ENCODE measurements at places on chromosomes 2 and 18. TPM values are rescaled to one million over a fixed set of nuclear protein-coding genes. Genes with fewer than 3 reads are reported as not detected.
A peak's percentile ranks its signal among the peaks of the same experiment; 100 is the strongest.

HAAO gene
- 6.0 TPM for total RNA-seq

CCDC141 gene
- total RNA-seq = 0.67 TPM

NEU4 gene
- 0.33 TPM for total RNA-seq

TWSG1 gene
- total RNA-seq = 20.0 TPM

OSBPL6 gene
- total RNA-seq = 3.0 TPM

SRD5A2 gene
- total RNA-seq = 0.64 TPM

ABCG5 gene
- total RNA-seq = not detected

ALLC gene
- total RNA-seq = 0.26 TPM

LAMA3 gene
- 1.7 TPM for total RNA-seq

APLF gene
- 12.9 TPM for total RNA-seq

THSD7B gene
- total RNA-seq = 10.5 TPM

RNF152 gene
- total RNA-seq = 4.1 TPM

BCL11A gene
- 9.6 TPM for total RNA-seq

TPO gene
- 0.41 TPM for total RNA-seq

CXCR1 gene
- total RNA-seq = not detected

- no peaks in the 10 kb centered on the region for H3K36me3 ChIP-seq
- H3K27me3 ChIP-seq = peaks cover under 1% of the 10 kb centered on the region
- no peak overlapping the region for H3K4me3 ChIP-seq
- no peak for DNase-seq
- H3K4me1 ChIP-seq = no peaks in the 10 kb centered on the region
- no peak overlapping the region for H3K27ac ChIP-seq
Observed at GRCh38 chr18:50749945-50750344, 69.9 kb downstream of the MRO start.

DNA sequence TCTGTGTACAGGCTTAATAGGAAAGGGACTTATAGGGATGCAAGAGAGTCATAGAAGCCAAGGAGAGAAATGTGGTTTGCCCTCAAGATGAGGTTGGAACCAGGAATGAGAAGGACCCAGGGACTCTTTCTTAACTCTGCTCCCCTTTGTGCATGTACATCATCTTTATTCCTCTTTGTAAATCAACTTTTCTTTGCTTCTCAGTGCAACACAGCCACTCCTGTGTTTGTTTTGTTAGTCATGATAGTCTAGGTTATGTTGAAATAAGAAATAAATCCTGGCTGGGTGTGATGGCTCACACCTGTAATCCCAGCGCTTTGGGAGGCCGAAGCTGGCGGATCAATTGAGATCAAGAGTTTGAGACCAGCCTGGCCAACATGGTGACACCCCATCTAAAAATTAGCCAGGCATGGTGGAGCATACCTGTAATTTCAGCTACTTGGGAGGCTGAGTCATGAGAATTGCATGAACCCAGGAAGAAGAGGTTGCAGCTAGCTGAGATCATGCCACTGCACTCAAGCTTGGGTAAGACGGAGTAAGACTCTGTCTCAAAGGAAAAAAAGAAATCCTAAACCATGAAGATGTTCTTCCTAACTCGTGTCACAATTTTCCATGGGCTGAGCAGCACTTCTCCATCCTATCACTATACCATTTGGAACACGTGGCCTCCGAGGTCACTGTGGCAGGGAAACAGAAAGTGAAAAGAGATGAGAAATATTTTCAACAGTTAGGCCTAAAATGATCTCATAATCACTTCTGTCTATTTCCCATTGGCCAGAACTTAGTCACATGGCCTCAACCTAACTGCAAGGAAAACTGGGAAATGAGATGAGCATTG, 73.0 kb upstream of the TMEM17 start:
- no peak for DNase-seq
- no peaks in the 10 kb centered on the region for H3K4me1 ChIP-seq
- H3K27me3 ChIP-seq = peaks cover 4% of the 10 kb centered on the region

- no peaks in the 10 kb centered on the region for H3K36me3 ChIP-seq
- DNase-seq = no peak
- H3K27ac ChIP-seq = no peak overlapping the region
- H3K27me3 ChIP-seq = peaks cover 2% of the 10 kb centered on the region
- no peak overlapping the region for H3K4me3 ChIP-seq
- peaks cover 22% of the 10 kb centered on the region for H3K4me1 ChIP-seq
Observed at GRCh38 chr18:11672198-11672597, 16.9 kb upstream of the GNAL start.

- no peaks in the 10 kb centered on the region for H3K27me3 ChIP-seq
- H3K4me1 ChIP-seq = peaks cover 11% of the 10 kb centered on the region
- no peak overlapping the region for H3K27ac ChIP-seq
- no peak overlapping the region for H3K4me3 ChIP-seq
Observed at GRCh38 chr18:9989481-9989880, 75.7 kb downstream of the VAPA start.

DNA sequence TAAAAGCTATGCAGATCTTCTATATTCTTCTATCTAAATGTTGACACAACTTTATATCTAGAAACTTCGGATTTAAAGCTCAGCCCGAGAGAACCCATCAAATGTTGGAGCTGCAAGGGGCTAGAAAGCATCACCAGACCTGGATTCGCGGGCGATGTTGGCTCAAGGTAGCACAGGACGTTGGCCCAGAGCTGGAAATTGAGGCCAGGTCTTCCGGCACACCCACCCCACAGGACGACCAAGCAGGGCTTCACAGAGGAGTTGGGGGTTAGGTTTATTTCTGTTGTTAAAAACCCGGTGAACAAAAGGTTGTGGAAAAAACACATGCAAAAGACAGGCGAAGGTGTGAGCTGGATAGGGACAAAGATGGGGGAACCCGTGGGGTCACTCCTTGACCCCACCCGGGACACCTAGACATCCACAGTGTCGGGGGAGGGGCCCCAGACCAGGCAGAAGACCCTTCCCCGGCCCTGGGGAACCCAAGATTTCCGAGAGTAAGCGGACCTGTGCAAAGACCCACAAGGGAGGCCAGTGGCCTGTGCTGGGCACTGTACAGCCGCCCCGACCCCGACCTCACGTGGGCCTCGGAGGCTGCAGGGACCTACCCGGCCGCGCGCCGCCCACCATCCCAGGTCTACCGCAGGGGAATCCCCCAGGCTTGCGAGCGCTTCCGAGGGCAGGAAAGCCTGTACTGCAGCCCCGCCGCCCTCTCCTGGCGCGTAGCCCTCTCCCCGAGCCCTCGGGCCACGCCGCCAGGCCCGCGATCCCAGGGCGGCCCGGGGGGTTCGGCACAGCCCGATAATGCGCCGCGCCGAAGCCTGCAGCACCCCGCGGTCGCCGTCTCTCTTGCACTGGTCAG, 1.8 kb upstream of the AGBL5 start:
- peak overlapping the region; percentile 97 for H3K4me3 ChIP-seq
- peak; percentile 53 for DNase-seq
- peaks cover 36% of the 10 kb centered on the region for H3K4me1 ChIP-seq
- H3K27ac ChIP-seq = peak overlapping the region; percentile 99
- peaks cover 23% of the 10 kb centered on the region for H3K36me3 ChIP-seq
- H3K27me3 ChIP-seq = peaks cover 30% of the 10 kb centered on the region

DNA sequence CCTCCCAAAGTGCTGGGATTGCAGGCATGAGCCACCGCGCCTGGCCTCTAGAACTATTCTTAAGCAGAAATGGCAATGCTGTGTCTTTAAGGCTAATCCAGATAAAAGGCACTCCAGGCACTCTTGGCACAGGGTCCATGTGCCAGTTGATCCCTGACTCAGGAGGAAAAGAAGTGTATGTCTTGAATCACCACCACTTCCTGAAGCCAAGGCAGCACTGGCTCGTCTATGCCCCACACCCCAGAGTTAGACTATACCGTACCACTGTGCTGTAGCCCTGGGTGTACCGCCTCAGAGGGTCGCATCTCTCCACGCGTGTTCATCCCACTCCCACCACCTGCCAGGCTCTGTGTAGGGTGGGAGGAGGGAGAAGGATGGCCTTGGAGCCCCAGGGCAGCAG, 9.0 kb downstream of the TNFRSF11A start:
- H3K4me3 ChIP-seq = no peak overlapping the region
- H3K27ac ChIP-seq = no peak overlapping the region
- peaks cover 1% of the 10 kb centered on the region for H3K27me3 ChIP-seq
- no peak for DNase-seq
- H3K36me3 ChIP-seq = peaks cover 14% of the 10 kb centered on the region
- H3K4me1 ChIP-seq = peaks cover 66% of the 10 kb centered on the region

GRCh38 chr2:73082523-73083410, 11.3 kb upstream of the SFXN5 start:
- peaks cover 19% of the 10 kb centered on the region for H3K36me3 ChIP-seq
- peaks cover 34% of the 10 kb centered on the region for H3K4me1 ChIP-seq
- H3K27ac ChIP-seq = no peak overlapping the region
- H3K4me3 ChIP-seq = no peak overlapping the region
- H3K27me3 ChIP-seq = peaks cover 8% of the 10 kb centered on the region

DNA sequence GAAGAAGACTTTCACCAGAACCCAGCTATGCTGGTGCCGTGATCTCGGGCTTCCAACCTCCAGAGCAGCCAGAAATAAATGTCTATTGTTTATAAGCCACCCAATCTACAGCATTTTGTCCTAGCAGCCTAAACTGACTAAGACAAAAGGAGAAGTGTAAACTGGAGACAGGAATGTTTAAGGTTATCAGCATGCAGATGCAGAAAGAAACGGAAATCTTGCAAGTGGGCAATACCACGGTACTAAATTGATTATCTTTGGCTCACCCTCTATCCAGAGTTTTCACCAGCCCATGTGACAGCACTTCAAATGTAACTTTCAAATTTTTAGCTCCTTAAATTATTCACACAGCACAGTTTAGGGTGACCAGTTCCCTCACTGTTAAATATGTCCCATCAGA, 5.7 kb upstream of the CAPN14 start:
- no peak overlapping the region for H3K4me3 ChIP-seq
- no peak for DNase-seq
- H3K27ac ChIP-seq = no peak overlapping the region

DNA sequence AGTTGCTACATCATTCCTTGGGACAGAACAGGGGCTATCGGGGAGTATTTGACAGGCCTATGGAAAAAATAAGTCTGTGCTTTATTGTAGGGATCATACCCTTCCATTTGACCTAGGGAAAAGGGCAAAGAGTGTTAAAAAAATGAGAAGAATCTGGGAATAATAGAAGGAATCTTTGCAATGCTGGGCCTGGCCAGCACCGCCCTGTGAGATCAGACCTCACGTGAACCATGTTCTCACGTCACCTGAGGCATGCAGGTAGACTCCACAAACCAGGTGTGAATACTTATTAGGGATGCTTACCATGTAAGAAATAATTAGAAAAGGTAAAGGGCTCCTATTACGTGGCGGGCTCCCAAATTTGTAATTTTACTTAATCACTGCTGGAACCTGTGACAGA, 177.5 kb upstream of the GATA6 start:
- DNase-seq = no peak
- H3K27me3 ChIP-seq = peaks cover 3% of the 10 kb centered on the region
- H3K27ac ChIP-seq = no peak overlapping the region
- H3K4me3 ChIP-seq = no peak overlapping the region
- H3K4me1 ChIP-seq = peaks cover 4% of the 10 kb centered on the region

DNA sequence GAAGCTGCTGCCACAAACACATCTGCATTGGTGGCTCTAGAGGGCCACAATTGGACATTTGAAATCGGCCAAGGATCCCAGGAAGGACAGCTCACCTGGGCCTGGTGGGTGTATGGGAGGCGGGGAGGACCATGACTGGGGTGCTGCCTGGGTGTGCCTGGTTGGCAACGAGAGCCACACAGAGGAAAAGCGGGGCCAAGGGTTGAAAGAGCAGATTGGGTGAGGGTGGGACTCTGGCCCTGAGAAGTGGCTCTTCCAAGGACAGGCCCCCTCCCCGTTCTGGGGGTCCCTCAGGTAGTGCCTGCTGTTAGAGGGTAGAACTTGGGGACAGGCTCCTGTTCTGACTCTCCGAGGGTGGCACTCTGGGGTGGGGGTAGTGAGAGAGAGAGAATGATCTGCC, 102.9 kb downstream of the CLIP4 start:
- H3K27me3 ChIP-seq = peaks cover 6% of the 10 kb centered on the region
- H3K4me1 ChIP-seq = peaks cover 3% of the 10 kb centered on the region
- peaks cover 3% of the 10 kb centered on the region for H3K36me3 ChIP-seq
- no peak for DNase-seq

- no peak for DNase-seq
- no peak overlapping the region for H3K27ac ChIP-seq
- peaks cover 4% of the 10 kb centered on the region for H3K36me3 ChIP-seq
- no peak overlapping the region for H3K4me3 ChIP-seq
- H3K27me3 ChIP-seq = peaks cover 8% of the 10 kb centered on the region
Observed at GRCh38 chr2:37192551-37192950, 3.7 kb upstream of the CEBPZOS start.

DNA sequence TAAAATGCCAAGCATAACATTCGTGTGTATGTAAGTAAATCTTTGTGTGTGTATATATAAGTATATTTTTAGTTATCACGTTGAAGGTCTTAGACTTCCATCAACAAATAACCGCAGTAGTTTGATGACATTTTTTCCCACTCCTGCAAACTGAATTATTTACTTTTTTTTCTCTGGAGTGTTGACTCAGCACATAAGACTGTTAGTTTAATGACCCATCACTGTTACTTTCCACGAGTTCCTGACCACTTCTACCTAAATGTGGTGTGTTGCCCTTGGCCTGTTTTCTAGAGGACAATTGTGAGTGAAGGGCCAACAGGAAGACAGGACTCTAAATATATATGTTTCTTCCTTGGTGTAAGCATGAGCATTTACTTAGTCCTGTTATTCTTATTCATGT, 71.3 kb upstream of the TXNDC2 start:
- peaks cover 13% of the 10 kb centered on the region for H3K36me3 ChIP-seq
- DNase-seq = no peak
- H3K27me3 ChIP-seq = no peaks in the 10 kb centered on the region
- no peak overlapping the region for H3K27ac ChIP-seq

- H3K36me3 ChIP-seq = no peaks in the 10 kb centered on the region
- no peak overlapping the region for H3K4me3 ChIP-seq
- H3K27ac ChIP-seq = no peak overlapping the region
- peak; percentile 6 for DNase-seq
- no peaks in the 10 kb centered on the region for H3K4me1 ChIP-seq
Observed at GRCh38 chr2:12931186-12931844, 214.6 kb downstream of the TRIB2 start.

DNA sequence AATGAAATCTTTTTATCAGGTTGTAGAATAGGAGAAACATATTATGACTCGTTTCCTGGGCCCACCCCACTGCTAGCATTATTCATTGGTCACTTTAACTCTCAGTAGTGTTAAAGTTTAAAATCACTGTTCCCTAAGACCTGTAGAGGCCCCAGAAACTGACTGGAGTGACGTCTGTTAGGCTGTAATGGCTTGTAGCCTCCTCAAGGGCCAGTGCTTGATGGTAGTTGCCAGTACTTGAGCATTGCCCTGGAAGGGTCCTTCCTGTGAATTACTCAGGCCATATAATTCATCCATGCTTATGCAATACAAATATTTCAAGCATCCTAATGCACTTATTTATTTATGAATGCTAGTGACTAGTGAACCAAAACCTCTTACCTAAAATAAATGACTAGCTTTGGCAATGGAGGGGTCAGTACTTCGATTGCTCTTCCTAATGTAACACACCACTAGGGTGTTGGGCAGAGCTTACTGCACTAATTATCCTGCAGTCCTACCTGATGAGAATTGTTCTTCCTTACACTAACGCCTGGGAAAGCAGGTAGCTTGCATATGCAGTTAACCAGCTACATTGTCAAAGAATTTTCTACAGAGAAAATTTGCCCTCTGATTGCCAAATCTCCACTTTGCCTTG, 31.2 kb downstream of the ARHGAP25 start:
- no peaks in the 10 kb centered on the region for H3K36me3 ChIP-seq
- no peak for DNase-seq
- H3K27me3 ChIP-seq = peaks cover 10% of the 10 kb centered on the region
- no peak overlapping the region for H3K4me3 ChIP-seq
- no peak overlapping the region for H3K27ac ChIP-seq
